LoVo (cell line): ENCODE measurements at places on chromosomes 7 and 10.

GRCh38 chr7:880450-880849, 4.1 kb downstream of the GET4 start:
- DNase-seq = no peak

DNA sequence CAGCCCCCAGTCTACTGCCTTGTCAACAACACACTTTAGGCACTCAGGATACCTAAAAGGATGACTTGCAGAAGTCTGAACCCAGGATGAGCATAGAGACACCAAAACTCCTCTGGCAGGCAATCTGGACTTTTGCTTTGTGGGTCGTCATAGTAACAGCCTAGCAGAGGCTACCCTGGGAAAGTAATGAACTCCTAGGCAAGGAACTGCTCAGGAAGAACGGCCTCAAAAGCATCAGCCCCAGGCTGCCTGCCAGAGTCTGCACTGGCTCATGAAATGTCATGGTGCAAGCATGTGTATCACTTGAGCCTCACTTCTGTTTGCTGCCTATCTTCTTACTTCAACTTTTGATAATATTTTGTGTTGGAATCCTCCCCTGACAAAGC, 715.1 kb downstream of the GRID1 start:
- no peak for DNase-seq

DNA sequence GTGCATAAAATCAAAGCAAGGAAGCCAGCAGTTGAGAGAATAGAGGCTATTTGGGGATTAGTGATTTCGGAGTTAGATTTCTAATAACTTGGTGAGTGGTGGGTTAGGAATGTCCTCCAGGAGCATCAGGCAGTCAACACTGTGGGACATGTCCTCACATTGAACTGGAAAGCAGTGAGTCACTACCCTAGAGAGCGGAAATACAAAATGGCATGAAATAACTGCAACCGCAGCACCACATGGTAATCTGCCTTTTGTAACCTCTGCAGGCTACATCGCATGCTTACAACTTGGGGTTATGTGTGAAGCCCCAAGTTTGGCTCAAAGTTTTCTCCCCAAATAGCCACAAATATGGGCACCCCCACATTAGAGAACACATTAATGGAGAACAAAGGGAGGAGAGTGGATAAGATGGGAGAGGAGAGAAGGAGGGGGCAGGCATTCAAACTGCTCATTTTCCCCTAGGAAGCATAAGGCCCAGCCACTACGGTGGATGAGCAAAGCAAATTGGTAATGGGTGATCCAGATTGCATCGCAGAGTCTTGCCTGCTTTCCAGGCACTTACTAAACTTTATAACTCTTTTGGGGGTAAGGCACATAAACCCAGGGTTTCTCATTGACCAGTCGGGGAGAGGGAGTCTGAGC, 22.0 kb upstream of the SLF2 start:
- no peak for DNase-seq

DNA sequence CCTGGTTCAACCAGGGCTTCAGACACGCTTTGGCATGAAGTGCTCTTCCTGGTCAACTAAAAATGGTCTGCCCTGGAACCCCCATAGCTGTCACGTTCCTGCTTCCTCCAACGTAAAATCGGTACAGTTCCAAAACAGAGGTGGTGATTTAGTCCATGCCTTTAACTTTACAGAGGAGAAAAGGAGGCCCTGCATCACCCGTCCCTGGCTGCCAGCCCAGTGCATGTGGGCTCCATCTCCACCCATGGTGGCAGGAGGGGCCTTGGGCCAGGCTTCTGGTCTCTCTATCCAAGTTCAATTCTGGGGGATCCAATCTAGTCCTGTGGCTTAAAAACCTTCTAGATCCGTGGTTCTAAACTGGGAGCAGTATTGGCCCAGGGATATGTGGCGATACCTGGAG, 18.7 kb downstream of the ECHDC3 start:
- no peak for DNase-seq

GRCh38 chr7:2105917-2106316, 126.8 kb downstream of the MAD1L1 start:
- DNase-seq = no peak

GRCh38 chr7:29142021-29142727, 4.2 kb downstream of the CPVL start:
- DNase-seq = no peak

DNA sequence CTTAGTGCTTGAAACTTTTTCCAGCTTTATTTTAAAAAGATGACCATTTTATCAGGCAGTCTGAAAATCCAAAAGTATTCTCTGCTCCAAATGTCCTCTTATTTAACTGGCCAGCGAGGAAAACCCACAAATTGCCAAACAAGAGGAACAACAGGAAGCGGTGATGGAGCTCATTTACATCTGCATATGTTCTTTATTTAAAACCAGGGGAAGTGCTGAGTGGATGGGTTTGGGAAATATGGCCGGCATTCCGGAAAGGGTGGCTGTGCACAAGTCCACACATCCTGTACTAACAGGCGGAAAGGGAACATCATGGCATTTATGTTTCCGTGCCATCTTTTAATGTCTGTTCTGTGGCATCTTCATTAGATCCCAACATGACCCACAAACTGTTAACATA, 974.5 kb downstream of the LRMDA start:
- DNase-seq = no peak

- DNase-seq = no peak
These were observed 23.9 kb downstream of the ESYT2 start for GRCh38 chr7:158805414-158805813.

- no peak for DNase-seq
These were observed 125.8 kb downstream of the LRRC18 start for GRCh38 chr10:48813825-48814224.

- DNase-seq = no peak
These were observed 96.2 kb downstream of the EXOC4 start for GRCh38 chr7:133349101-133349500.

DNA sequence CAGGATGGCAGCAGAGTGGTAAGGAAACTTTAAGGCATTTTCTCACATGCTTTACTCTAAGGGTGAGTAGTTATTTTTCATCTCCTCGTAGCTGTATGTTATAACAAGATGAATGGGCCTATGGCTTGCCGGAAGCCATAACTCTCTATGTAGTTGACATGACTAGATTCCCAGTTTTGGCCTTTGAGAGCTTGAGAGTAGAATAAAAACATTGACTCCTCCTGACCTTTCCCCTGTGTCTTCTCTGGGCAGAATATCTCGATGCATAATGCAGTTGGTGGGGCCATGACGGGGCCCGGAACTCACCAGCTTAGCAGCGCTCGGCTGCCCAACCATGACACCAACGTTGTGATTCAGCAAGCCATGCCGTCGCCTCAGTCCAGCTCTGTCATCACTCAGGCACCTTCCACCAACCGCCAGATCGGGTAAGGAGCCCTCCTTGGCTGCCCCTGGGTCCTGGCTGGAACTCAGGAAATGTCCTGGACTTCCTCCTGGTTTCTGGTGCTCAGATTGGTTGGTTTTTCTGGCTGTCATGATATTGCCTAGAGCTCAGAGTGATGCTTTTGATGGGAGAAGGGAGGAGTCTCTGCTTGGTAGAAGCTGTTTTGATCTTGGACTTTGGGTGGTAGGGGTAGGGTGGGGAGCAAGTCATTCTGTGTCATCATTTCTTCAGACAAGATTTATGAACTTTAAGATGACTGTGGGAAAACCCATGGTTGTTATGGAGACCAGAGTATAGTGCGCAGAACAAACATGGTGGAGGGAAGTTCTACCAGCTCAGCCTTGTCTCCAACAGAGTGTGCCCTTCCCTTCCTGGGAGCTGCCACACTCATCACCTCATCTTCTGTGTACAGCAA, 158.0 kb downstream of the CREB5 start:
- no peak for DNase-seq

GRCh38 chr7:7237201-7237977, 55.0 kb downstream of the C1GALT1 start:
- no peak for DNase-seq

DNA sequence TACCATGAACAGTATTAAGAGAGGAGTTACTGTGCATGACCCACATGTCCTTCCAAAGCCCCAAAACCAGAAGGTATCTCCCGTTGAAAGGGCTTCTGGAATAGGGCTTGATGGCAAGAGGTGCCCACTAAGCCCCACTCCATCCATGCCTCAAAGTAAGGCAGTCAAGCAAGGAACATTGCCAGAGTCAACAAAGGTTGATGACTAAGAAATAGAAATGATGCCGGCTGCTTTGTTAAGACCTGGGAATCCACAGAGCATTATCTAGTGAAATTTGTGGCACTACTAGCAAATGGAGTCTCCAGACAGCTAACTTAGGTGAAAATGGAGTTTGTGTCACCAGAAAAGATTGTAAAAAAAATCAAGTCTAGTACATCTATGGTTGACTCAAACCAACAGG, 6.2 kb downstream of the SFR1 start:
- no peak for DNase-seq

DNA sequence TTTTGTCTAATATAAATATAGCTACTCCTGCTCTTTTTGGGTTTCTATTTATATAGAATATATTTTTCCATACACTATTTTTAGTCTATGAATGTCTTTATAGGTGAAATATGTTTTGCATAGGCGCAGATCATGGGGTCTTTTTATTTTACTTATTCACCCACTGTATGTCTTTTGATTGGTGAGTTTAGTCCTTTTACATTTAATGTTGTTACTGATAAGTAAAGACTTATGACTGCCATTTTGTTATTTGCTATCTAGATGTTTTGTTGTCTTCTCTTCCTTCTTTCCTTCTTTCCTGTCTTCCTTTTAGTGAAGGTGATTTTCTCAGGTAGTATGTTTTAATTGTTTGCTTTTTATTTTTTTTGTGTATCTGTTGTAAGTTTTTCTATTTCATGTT, 276.8 kb upstream of the CNTNAP2 start:
- no peak for DNase-seq
